CD8-positive, alpha-beta memory T cell (primary cell): ENCODE measurements at places on chromosomes 13 and 19. TPM values are rescaled to one million over a fixed set of nuclear protein-coding genes. Genes with fewer than 3 reads are reported as not detected.

Gene C1QTNF9
- not detected for total RNA-seq

Gene ONECUT3
- total RNA-seq = not detected

Gene TMEM221
- total RNA-seq = not detected

Gene NBEA
- 0.20 TPM for total RNA-seq

Gene ZNF99
- total RNA-seq = not detected

Gene KCNN4
- total RNA-seq = 93.8 TPM

Gene TJP3
- 1.7 TPM for total RNA-seq

Gene PHLDB3
- 15.4 TPM for total RNA-seq

Gene DLL3
- 1.4 TPM for total RNA-seq

Gene TYROBP
- 6.4 TPM for total RNA-seq

Gene SPTBN4
- 0.49 TPM for total RNA-seq

Gene USHBP1
- 0.27 TPM for total RNA-seq

Gene CGB1
- total RNA-seq = not detected

Gene PPFIA3
- 3.3 TPM for total RNA-seq

Gene ZBTB32
- total RNA-seq = 225 TPM

Gene UFM1
- 50.9 TPM for total RNA-seq
